ENCODE measurements at places on chromosomes 16 and 17.
A peak's percentile ranks its signal among the peaks of the same experiment; 100 is the strongest.

- DNase-seq = peak; percentile 66
Measured at GRCh38 chr16:8655184-8655717, 19.2 kb upstream of the ABAT start.

- DNase-seq = no peak
Measured at GRCh38 chr16:27452569-27453493, 50.9 kb downstream of the IL21R start.

- DNase-seq = no peak
Measured at GRCh38 chr17:39937447-39937846, 9.9 kb downstream of the LRRC3C start.

GRCh38 chr16:10521681-10522274 is 58.6 kb downstream of the EMP2 start:
- DNase-seq = peak; percentile 57

DNA sequence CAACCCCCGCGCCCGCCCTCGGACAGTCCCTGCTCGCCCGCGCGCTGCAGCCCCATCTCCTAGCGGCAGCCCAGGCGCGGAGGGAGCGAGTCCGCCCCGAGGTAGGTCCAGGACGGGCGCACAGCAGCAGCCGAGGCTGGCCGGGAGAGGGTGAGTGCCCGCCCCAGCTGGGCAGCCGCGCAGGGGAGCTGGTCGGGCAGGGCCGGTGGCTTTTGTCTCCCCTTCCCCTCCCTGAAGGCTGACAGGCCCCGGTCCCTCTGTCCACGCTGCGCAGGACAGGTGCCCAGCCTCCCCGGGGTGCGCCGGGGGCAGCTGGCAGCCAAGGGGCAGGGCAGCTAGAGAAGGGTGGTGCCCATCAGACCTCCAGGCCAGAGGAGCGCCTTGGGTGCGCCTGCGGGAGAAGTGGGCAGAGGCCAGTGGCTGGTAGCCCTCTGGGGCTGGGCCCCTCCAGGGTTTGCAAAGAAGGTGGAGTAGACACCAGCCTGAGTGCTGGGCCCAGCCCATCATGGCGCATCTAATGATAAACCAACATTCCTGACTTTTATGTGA is 278 bp downstream of the ITGB4 start:
- DNase-seq = no peak

DNA sequence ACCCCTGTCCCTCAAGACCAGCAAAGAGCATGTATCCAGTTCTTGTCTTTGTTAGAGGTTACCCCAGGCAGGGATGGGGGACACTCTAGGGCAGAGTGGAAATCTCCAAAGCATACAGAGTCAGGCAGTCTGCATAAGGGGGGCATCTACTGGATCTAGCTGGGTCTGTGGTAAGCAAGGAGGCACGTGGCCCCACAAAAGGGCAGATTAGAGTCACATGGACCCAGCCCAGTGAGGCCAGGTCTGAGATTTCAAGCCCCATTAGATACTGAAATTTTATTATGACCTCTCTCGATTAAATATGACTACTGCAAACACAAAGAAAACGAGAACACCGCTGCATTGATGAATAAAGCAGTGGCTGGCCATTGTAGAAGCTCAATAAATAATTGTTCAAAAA is 1.6 kb upstream of the GPR139 start:
- DNase-seq = no peak

DNA sequence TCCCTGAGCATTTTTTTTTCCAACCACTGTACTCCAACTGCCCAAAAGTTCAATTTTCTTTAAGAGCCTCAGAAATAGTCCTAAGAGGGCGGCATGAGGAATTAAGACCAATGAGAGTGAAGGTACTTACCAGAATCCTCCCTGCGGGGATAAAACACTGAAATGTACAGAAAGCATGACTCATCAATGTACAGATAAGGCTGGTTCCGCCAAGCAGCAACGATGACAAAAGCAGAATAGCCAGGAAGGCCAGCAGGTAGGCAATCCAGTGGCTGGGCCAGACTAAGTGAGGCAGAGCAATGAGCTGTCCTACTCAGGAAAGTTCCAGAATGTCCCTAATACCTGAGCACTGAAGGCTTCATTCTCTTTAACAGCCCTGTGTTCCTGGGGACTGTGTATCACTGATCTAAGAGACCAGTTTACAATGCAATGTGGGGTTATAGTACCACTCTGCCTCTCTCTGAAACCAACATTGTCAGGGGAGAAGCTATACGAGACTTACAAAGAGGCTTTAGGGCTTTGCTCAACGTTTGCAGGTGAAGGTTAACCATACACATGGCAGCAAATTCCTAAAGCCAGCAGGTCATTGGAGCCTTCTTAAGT is 11.0 kb upstream of the GPR139 start:
- DNase-seq = no peak

GRCh38 chr16:31108035-31108793 is at the start of gene BCKDK:
Gene BCKDK (plus strand): TSS chr16:31108386. CDS start chr16:31109224, 838 bp downstream.
- peak; percentile 87 for DNase-seq

- DNase-seq = no peak
Measured at GRCh38 chr16:79013930-79014660, 586.4 kb downstream of the MAF start.

DNA sequence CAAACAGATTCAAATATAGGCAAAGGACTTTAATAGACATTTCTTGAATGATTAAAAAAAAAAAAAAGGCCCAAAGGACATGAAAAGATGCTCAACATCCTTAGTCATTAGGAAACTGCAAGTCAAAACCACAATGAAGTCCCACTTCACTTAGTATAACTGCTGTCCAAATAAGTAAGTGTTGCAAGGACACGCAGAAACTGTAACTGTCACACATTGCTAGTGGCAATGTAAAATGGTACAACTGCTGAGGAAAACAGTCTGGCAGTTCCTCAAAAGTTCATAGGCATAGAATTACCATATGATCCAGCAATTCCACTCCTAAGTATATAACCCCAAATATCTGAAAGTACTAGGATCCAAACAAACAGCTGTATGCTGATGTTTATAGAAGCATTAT is 112.7 kb downstream of the BRIP1 start:
- DNase-seq = no peak

- no peak for DNase-seq
Measured at GRCh38 chr16:85570213-85570734, 42.8 kb upstream of the GSE1 start.

GRCh38 chr17:21368545-21369246 is 7.5 kb upstream of the KCNJ12 start:
- DNase-seq = peak; percentile 63

GRCh38 chr17:42010898-42011516 is 6.2 kb downstream of the DNAJC7 start:
- DNase-seq = no peak

DNA sequence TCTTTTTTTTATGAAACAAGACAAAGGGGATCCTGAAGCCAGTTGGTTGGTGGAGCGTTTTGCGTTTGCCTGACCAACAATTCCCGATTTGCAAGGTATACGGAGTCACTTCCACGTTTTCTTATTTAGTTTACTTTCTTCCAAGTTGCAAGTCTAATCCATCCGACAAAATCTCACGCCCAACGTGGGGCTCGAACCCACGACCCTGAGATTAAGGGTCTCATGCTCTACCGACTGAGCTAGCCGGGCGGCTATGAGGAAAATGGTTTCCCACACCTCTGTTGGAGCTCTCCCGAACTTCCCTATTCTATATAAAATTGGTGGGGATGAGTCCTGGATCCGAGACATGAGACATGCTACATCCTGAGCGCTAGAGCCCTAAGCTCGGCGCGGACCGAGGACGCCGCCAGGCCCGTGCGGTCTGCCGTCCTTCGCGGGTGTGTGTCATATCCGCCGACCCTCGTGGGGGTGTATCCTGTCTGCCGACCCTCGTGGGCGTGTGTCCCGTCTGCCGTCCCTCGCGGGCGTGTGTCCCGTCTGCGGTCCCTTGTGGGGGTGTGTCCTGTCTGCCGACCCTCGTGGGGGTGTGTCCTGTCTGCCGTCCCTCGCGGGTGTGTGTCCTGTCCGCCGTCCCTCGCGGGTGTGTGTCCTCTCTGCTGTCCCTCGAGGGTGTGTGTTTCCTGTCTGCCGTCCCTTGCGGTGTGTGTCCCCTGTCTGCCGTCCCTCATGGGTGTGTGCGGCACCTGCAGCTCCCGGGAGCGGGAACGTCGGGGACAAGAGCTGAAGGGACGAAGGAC is 22.6 kb downstream of the ZNF213 start:
- DNase-seq = peak; percentile 84

GRCh38 chr17:33291248-33292200 is 1.6 kb downstream of the ASIC2 start:
- DNase-seq = no peak

DNA sequence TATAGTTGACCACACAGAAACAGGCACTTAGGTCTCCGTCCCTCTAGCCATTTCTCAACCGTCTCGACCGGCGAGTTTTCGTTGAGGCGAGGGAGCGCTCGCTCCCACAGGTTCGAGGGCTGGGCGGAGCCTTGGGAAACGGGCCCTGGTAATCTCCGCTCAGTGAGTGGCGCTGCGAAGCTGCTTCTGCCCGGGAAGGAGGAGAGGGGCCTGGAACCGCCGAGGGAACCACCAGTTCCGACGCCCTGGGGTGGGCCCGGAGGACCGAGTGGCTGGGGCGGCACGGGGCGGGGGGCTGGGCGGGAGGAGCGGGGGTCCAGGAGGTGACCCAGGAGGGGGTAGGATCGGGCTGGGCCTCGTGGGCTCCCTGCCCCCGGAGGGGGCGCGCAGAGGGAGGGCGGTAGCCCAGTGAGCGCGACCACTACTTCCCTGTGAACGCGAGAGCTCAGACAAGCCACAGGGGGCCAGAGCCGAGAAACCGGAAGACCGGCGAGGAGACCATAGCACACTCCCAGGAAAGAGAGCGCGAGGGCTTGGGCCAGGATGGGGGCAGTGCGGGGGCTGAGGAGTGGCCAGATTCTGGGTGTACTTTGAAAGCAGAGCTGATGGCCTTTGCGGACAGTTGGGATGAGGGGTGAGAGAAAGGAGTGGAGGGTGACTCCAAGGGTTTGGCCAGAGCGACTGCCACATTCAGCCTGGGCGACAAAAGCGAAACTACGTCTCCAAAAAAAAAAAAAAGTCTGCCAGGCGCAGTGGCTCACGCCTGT is 29.9 kb upstream of the ARL4D start:
- DNase-seq = no peak

- no peak for DNase-seq
Measured at GRCh38 chr17:50144845-50145531, 5.5 kb downstream of the PPP1R9B start.

GRCh38 chr17:17784657-17785267 is 52.0 kb downstream of the SREBF1 start:
- DNase-seq = peak; percentile 85

- no peak for DNase-seq
Measured at GRCh38 chr16:68324336-68324735, 13.5 kb downstream of the PRMT7 start.

- peak; percentile 95 for DNase-seq
Measured at GRCh38 chr16:87853411-87854052, 15.8 kb downstream of the SLC7A5 start.

- DNase-seq = peak; percentile 88
Measured at GRCh38 chr16:30896261-30896888, at the start of gene CTF1. Gene CTF1 (plus strand): TSS chr16:30896614. CDS start chr16:30896644, 30 bp downstream.

GRCh38 chr16:74829637-74830036 is 55.0 kb upstream of the FA2H start:
- no peak for DNase-seq

DNA sequence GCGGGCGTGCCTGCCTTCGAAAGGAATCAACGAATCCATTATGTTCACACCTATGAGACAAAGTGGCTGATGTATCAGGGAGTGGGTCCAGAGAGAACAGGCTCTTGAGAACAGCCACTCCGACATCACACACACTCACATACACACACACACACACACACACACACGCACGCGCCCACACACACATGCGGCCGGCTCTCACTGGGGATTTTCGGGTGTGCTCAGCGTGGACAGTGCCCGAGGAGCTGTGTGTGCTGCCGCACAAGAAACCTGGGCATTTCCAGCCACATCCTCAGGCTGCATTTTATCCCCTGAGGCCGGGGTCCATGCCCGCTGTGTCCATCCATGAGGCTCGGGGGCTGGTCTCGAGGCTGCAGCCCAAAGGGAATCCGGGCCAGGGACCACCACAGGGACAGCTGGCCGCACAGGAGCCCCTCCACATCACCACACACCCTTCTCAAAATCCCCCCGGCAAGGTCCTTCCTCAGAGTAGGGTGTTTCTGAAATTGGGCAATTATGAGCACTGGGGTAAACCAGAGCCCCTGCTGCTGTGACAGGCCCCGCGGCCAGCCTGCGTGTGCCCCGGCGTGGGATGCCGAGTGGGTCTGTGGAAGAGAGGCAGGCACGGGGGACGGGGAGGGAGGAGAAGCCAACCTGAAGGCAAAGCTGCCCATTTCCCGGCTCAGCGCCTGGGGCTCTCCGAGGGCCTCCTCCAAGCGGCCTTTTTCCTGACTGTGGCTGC is 24.8 kb downstream of the MRM3 start:
- no peak for DNase-seq
